ENCODE measurements at places on chromosomes 1 and 21.

DNA sequence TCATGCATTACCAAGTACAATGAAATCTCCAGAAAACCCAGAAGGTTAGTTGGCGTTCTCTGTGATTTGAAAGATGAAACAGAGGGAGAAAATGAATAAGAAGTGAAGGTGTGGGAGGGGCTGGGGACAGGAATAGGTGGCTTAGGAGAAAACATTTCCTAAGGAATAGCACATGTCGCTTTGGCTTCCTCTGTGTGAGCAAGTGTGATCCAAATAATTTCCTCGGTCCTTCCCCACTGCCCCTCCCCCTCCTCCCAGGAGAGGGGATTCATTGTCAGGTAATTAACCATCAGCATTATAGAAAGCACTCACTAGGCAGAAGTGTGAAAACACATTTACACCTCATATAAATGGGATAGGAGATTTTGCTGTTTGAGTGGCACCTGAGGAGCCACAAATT is 105.5 kb downstream of the NUF2 start:
- no peak for DNase-seq

GRCh38 chr1:12275370-12275769 is 45.5 kb downstream of the VPS13D start:
- peak; percentile 21 for DNase-seq

GRCh38 chr21:36141513-36141925 is 6.6 kb downstream of the CBR3 start:
- peak; percentile 42 for DNase-seq

DNA sequence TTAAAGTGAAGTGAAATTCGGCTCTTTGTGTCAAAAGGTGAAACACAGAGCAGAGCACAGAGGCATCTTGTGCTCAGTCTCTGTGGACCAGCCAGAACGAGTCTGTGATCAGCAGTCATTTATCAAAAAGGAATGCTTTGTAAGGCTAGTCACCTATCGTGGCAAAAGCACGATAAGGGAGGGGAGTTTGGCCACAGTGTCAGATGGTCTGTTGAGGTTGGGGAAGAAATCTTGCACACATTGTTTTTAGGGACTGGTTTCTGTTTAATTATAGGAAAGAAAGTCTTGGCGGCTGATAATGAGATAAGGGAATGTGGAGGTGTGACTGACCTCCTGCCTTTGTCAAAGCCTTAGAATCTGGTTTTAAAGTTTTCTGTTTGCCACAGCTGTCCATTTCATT is 58.2 kb upstream of the KIAA1614 start:
- no peak for DNase-seq

GRCh38 chr1:47395433-47395832 is 20.7 kb upstream of the FOXE3 start:
- no peak for DNase-seq

DNA sequence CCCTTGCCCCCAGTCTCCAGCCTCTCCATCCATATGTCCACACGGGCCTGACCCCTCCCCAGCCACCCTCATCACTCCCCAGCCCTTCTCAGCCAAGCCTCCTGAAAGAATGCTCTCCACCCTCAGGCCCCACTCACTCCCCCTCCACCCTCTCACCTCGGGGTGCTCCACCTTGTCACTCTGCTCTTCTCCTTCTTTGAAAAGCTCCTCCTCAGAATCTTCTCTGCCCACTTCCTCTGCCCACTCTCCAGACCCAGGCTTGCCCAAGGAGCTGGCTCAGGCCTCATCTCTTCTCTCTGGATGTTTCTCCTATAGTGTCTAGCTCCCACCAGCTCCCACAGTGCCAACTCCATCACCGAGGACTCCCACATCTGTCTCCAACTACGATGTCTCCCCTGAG is 13.9 kb downstream of the COL8A2 start:
- no peak for DNase-seq

DNA sequence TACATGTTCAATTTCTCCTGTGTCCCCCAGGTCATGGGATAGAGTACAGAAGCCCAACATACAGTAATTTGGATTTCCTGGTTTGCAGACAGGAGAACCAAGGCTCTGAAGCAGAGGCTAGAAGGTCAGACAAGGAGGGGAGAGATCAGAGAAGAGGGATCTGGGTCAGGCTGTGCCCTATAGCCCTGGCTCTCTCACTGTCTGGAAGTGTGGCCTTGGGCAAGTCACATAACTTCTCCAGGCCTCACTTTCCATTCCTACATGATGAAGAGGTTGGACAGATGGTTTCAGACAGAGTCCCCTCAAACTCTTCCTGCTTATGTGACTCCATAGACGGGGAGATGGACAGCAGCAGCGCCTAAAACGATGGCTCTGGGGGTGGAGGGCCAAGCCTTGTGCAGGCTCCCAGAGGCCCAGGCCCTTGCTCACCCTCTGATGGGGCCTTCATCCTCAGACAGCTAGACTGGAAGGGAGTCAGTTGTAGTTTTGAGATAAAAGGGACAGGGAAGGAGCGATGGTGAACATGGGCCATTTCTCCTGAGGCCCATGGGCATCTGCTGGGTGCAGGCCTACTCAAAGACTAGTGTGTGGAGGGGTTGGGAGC is 2.9 kb downstream of the TRIM62 start:
- DNase-seq, result no peak

DNA sequence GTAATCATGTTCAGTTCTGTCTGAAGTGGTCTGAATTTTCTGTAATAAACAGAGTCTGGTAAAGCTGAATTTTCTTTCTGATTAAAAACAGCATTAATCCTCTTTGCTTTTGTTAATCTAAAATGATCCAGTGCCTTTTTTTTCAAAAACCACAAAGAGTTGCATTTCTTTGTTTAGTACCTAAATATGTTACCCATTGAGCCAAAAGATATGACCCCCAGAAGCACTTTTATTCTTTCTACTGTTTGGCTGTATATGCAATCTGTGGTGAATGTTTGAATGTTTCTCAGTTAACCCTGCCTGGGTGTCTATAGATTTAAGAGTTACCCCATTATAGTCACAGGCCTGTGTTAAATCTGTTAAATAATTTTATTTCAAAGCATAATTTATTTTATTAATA is 394.8 kb downstream of the PTPRC start:
- no peak for DNase-seq

GRCh38 chr1:231421971-231422797 is at the start of gene EGLN1:
EGLN1 (minus strand) TSS chr1:231422287; CDS start chr1:231421888, 399 bp downstream.
- DNase-seq, result peak; percentile 74

GRCh38 chr1:242431786-242432185 is 92.7 kb downstream of the PLD5 start:
- DNase-seq, result no peak

GRCh38 chr1:72631449-72631848 is 349.1 kb upstream of the NEGR1 start:
- no peak for DNase-seq

DNA sequence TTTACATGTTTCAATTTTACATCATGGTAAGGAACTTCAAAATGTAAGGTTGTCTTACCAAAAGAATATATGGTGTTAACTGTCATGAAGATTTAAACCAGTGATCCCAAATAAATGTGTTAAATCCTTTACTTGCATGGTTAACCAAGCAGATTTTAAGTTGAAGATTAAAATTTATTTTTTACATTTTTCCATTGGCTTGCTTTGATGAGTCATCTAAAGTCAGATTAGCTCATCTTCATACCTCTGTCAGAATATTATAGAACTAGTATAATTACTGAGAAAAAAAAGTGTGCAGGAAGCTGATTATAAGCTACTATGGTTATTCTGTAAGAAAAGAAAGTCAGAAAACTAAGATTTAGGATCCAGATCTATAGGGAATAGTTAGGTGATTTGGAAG is 95.3 kb upstream of the DPH5 start:
- DNase-seq, result no peak

GRCh38 chr1:100168051-100168450 is 10.0 kb downstream of the LRRC39 start:
- DNase-seq, result no peak

DNA sequence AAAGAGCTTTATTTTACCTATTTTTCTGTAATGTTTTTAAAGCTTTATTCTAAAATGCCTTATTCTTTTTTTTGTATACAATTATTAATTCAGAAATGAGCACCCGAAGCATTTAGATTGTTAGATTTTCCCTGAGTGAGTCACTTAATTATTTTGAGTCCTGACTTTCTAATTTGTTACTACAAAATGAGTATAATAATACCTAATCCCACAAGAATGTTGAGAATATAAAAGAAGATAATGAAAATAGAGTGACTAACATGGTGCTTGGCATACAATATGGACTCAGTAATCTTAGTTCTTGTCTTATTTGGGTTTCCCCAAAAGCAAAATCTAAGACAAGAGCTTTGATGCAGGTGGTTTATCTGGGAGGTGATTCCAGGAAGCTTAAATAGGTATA is 142.2 kb downstream of the LHX8 start:
- no peak for DNase-seq

- DNase-seq, result no peak
Measured at GRCh38 chr1:40462956-40463590, 12.8 kb downstream of the ZFP69B start.

GRCh38 chr21:44423941-44424607 is 31.2 kb upstream of the LRRC3 start:
- no peak for DNase-seq
